ENCODE measurements at places on chromosomes 4 and X.

DNA sequence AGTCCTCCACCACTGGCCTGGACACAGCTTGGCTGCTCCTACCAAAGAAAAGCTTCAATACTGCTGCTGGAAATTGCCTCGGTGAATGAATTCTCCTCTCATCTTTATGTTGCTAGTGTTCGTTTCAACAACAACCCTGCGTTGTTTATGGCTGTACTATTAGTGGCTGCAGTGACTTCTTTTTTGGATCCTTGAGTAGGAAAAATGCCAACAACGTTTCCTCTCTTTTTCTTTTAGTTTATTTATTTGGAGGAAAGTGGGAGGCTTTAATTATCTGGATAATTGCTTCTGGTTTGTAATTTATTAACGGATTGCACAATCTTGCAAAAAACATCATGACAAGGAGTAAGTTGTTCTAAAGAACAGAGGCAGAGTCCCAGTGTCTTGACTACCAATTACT, 464.1 kb upstream of the TRAM1L1 start:
- no peak for DNase-seq

- DNase-seq: no peak
Observed at GRCh38 chr4:40378619-40379018, 43.5 kb downstream of the CHRNA9 start.

DNA sequence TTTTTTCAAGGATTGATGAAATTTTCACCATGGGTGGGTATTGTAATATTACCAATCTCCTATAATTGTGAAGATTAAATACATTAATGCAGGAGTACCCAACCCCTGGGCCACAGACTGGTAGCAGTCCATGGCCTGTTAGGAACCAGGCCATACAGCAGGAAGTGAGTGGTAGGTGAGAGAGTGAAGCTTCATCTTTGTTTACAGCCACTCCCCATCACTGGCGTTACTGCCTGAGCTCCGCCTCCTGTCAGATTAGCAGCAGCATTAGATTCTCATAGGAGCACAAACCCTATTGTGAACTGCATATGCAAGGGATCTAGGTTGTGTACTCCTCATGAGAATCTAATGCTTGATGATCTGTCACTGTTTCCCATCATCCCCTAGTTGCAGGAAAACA, 15.1 kb downstream of the RAPGEF2 start:
- no peak for DNase-seq

GRCh38 chr4:160810424-160810823, 1353.4 kb downstream of the FSTL5 start:
- DNase-seq: no peak

Data from DMS153 (cell line).